CD4-positive, alpha-beta T cell (primary cell): ENCODE measurements at places on chromosomes 6 and 20.

DNA sequence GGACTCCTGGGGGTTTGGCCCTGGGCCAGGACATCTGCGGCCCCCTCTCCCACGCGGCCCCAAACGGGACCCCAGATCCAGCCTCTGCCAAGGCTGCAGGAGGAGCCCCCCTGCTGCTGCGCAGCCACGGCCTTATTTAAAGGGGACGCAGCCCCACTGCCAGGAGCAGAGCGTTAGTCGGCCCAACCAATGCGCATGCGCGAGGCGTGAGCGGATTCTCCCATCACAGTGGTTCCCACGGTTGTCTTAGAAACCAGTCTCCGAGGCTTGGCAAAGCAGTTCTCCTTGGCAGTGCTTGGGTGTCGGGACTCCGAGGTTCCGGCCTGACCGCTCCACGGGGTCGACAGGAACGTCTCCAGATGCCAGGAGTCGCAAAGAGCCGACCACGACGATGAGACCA is 288.3 kb upstream of the ZNF337 start:
- no peaks in the 10 kb centered on the region for H3K36me3 ChIP-seq
- peak overlapping the region; percentile 33 for H3K4me3 ChIP-seq
- peaks cover 16% of the 10 kb centered on the region for H3K4me1 ChIP-seq
- H3K27me3 ChIP-seq, result no peaks in the 10 kb centered on the region
- DNase-seq, result peak; percentile 51

DNA sequence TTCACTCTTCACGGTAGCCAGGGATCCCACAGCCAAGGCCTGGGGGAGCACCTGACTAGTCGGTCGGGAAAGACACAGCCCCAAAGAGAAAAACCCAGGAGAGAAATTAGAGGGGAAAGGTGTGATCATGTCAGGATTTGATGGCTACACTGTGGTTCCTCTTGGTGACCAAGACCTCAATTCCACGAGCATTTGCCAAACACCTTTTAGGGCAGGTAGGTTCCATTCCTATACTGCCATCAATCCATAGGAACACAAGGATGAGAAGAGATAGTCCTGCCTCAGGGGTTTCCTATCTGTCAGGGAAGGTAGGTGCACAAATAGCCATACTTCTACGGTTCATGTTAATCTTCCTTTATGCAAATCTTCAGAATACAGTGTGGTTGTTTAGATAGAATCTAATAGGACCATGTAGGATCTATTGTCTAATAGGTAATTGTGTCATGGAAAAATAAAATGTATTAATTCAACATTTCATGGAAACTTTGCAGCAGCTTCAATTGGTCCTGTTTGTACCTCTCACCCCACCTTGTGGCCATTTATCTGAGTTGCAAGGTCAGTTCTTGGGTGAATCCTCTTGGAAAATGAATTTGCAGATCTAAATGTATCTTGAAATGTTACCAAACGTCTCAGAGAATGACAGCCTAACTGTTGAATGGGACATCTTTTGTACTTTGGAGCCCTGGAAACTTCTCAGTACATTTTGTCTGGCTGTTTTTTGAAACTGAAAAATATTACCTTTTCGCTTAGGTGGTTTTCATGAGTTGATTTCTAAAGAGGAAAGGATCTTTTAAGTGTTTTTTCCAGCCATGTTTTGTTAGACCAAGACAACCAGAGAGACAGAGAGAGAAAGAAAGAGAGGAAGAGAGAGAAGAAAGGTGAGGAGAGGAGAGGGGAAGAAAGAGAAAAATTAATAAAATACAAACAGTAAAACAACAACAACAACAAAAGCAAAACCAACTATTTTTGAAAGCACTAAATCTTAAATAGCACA is 33.7 kb upstream of the IYD start:
- DNase-seq, result no peak
- H3K4me1 ChIP-seq, result no peaks in the 10 kb centered on the region
- no peak overlapping the region for H3K27ac ChIP-seq
- no peaks in the 10 kb centered on the region for H3K36me3 ChIP-seq
- no peaks in the 10 kb centered on the region for H3K27me3 ChIP-seq
- no peak overlapping the region for H3K4me3 ChIP-seq

DNA sequence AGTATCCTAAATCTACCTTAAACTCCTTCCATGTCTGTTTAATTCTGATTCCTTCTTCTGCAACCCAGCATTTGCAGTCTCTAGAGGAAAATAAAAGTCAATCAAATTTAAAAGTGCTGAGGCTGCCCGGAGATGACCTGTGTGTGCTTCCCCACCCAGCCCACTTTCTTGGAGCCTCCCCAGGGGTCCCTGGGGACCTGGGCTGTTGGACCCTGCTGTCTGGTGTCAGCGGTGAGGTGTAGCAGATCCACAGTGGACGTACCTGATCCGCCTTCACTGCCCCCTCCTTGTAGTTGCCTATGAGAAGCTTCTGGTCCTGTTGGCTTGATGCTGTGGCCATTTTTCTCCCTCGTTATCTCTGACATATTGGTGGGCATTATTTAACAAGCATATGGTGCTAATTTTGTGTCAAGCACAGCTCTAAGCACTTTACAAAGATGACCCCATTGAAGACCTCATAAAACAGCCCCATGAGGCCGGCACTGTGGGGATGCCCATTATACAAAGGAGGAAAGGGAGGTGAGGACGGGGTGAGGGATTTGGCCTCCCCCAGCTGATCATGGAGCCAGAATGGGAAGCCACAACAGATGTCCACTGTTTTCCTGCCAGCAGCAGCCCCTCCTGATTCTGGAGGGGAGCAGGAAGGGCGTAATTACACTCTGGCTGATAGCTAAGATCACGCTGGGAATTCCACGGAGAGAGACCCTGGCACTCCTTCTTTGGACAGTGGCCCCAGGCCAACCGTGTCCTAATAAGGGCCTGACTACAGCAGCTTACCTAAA is 628.2 kb downstream of the CDH26 start:
- no peak overlapping the region for H3K4me3 ChIP-seq
- DNase-seq, result no peak
- peaks cover 6% of the 10 kb centered on the region for H3K27me3 ChIP-seq

DNA sequence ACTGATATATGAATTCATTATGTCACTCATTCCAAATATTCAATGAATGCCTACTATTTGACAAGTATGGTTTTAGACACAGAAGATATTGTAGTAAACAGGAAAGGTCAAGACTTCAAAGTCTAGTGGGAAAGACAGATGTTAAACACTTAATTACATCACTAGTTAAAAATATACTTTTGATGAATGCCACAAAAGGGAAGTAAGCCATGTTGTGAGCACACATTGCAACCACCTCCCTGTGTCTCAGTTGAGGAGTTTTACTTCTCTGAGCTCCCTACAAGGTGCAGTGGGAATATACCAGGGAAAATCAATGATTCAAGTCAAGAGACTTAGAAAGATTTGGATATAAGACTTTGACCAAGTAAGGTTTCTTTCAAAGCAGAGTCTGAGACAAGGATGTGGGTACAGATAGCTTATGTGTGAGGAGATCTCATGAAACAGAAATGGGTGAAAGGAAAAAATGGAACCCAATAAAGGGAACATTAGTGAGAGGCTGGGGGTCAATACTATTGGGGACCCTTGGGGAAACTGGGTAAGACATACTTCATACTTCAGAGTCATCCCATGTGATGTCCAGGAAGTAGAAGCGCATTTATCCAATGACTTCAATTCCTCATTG is 503.7 kb downstream of the KIF16B start:
- no peaks in the 10 kb centered on the region for H3K36me3 ChIP-seq
- no peak overlapping the region for H3K4me3 ChIP-seq
- no peak overlapping the region for H3K27ac ChIP-seq
- no peak for DNase-seq
- no peaks in the 10 kb centered on the region for H3K27me3 ChIP-seq

GRCh38 chr20:17889226-17889625 is 79.4 kb downstream of the SNX5 start:
- DNase-seq, result no peak
- no peaks in the 10 kb centered on the region for H3K4me1 ChIP-seq
- H3K36me3 ChIP-seq, result no peaks in the 10 kb centered on the region
- no peak overlapping the region for H3K27ac ChIP-seq

DNA sequence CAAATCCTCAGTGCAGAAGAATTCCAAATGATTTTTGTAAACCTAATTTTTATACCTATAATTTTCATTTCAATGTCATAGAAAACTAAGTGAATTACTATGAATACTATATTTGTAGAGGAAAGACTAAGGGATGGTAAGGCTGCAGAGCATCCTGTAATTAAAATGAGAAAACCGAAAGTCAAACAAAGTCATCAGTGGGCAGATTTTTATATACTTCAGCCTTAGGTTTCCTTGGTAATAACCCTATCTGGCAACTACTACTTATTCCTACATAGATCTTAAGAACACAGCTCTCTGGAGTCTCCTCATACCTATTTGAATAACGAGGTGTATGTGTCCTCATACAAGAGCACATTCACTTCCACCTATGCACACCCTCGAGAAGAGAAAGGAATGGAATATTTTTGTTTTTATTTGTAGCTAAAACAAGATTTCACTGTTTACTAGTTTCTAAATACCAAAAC is 117.9 kb upstream of the SGK1 start:
- no peaks in the 10 kb centered on the region for H3K36me3 ChIP-seq
- peak overlapping the region; percentile 34 for H3K4me3 ChIP-seq
- DNase-seq, result no peak
- H3K27ac ChIP-seq, result no peak overlapping the region

DNA sequence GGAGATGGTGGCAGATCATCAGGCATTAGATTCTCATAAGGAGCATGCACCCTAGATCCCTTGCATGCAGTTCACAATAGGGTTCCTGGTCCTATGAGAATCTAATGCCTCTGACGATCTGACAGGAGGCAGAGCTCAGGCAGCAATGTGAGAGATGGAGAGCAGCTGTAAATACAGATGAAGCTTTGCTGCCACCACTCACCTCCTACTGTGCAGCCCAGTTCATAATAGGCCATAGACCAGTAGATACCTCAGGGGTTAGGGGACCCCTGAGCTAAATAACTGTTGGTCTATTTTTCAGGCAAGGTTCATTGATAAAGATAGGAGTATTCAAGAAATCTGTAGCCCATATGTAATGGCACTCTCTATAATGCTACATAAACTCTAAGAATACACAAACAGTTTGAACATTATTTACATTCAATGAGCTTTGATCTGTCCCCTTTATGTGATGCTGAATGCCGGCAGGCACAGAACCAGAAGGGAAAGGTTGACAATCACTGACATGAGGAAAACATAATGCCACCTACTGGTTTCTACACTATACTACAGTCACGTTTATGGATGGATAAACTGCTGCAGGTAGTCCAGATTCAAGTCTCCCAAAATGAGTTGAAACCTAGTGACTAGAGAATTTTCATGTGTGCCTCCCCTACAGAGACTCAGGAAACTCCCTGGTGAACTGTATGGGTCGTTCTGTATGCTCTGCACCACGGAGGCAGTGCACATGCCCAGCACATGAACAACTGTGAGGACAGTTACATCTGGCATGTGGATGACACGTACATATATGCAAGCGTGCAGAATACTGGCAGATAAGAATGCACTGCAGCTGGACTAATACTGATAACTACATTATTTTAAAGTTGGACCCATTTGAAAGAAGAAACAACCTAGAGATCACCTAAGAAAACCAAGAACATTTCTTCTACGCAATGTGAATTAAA is 72.0 kb downstream of the DST start:
- no peak overlapping the region for H3K4me3 ChIP-seq
- no peak for DNase-seq
- H3K4me1 ChIP-seq, result no peaks in the 10 kb centered on the region

GRCh38 chr20:6094063-6094462 is 28.8 kb downstream of the FERMT1 start:
- H3K27me3 ChIP-seq, result peaks cover 3% of the 10 kb centered on the region
- no peak overlapping the region for H3K4me3 ChIP-seq
- H3K27ac ChIP-seq, result no peak overlapping the region
- no peaks in the 10 kb centered on the region for H3K36me3 ChIP-seq

GRCh38 chr6:2171728-2172127 is 73.7 kb downstream of the GMDS start:
- H3K27me3 ChIP-seq, result no peaks in the 10 kb centered on the region
- no peak overlapping the region for H3K27ac ChIP-seq
- no peak overlapping the region for H3K4me3 ChIP-seq
- no peaks in the 10 kb centered on the region for H3K36me3 ChIP-seq

- no peak for DNase-seq
- no peaks in the 10 kb centered on the region for H3K27me3 ChIP-seq
- H3K4me3 ChIP-seq, result no peak overlapping the region
- H3K27ac ChIP-seq, result no peak overlapping the region
- no peaks in the 10 kb centered on the region for H3K4me1 ChIP-seq
Observed at GRCh38 chr20:12870588-12870987, 138.2 kb upstream of the SPTLC3 start.

DNA sequence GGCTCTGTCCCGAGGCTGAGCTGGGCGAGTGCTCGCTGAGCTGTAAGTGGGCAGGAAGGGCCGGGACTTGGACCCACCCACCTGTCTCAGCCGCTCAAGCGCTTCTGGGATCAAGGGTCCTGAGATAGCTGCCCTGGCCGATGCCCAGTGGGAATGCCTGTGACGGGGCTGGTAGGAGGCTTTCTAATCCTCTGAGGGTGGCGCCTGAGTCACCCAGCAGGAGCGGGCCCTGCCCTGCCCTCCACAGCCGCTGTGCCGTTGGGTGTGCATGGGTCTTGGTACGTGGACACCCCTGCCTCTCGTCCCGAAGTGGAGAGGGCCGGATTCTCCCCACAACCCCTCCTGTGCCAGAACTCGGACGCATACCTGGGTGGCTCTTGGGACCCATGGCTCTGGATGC is 43.1 kb upstream of the GATA5 start:
- H3K27me3 ChIP-seq, result peaks cover 17% of the 10 kb centered on the region
- no peak for DNase-seq
- H3K36me3 ChIP-seq, result no peaks in the 10 kb centered on the region
- H3K4me3 ChIP-seq, result no peak overlapping the region
- no peak overlapping the region for H3K27ac ChIP-seq

DNA sequence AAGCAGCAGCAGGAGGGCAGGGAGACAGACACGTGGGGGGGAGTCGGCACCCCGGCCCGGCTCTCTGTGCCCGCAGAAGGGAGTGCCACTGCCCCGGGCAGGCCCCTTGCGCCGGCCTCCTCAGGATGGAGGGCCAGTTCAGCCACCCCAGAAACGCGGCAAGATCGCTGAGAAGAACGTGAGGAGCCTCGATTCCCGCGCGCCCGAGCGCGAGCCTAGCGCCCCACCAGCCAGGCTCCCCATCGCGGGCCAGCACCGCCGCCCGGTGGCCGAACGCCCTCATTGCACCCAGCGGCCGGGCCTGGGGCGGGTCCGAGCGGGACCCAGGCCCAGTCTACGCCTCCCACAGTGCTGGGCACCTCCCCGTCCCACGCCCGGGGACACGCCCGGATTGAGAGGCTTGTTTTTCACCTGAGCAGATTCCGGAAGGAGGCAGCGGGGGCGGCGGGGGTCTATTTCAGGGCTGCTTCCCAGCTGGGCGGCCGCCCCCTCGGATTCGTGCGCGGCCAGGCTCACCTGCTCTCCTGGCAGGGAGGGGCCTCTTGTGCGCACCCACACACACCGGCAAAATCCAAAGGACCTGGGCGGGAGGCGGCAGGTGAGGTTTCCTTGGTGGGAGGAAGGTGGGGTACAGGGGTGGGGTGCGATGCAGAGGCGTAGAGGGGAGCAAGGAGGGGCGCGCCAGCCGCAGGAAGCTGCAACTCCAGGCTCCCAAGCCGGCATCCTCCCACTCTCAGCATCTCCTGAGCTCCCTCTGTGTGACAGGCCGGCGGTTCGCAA is 9.0 kb upstream of the GRM4 start:
- H3K27ac ChIP-seq, result no peak overlapping the region
- H3K4me3 ChIP-seq, result peak overlapping the region; percentile 25
- peak; percentile 63 for DNase-seq
- no peaks in the 10 kb centered on the region for H3K36me3 ChIP-seq

GRCh38 chr6:162572240-162572639 is 155.3 kb downstream of the PRKN start:
- no peak overlapping the region for H3K27ac ChIP-seq
- DNase-seq, result no peak
- no peaks in the 10 kb centered on the region for H3K27me3 ChIP-seq
- no peak overlapping the region for H3K4me3 ChIP-seq
- no peaks in the 10 kb centered on the region for H3K4me1 ChIP-seq
